Esophagus (tissue), 2 donors: ENCODE measurements at places on chromosomes 16 and 17. TPM values are rescaled to one million over a fixed set of nuclear protein-coding genes. Genes with fewer than 3 reads are reported as not detected.

NPIPA8 gene
- polyA plus RNA-seq, result 15.6 TPM

MRC2 gene
- 24.6 TPM for polyA plus RNA-seq

PLCD3 gene
- 47.3 TPM for polyA plus RNA-seq

SLX4 gene
- 3.5 TPM for polyA plus RNA-seq

WFIKKN1 gene
- 1.5 TPM for polyA plus RNA-seq
